Ascending aorta (tissue), 2 donors: ENCODE measurements at places on chromosomes 12 and 14. TPM values are rescaled to one million over a fixed set of nuclear protein-coding genes. Genes with fewer than 3 reads are reported as not detected.
A peak's percentile ranks its signal among the peaks of the same experiment; 100 is the strongest.

- no peak for DNase-seq
These were observed 269.5 kb downstream of the FBXL14 start for GRCh38 chr12:1324910-1325309.

DNA sequence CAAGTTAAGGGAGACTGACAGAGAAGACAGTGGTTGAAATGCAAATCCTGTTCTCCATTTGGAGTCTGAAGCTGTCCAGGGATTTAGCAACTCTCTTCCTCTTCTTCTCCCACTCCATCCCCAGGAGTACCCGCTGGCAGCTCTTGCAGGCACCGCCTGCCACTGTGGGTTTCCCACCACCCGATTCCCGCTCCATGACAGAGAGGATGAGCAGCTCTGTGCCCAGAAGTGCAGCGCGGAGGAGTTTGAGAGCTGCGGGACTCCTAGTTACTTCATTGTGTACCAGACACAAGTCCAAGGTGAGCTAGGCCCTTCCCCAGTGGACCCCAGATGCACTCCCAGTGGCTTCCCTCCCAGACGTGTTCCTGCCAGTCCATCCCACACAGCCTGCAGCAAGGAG is 97.8 kb downstream of the WSCD2 start:
- no peak for DNase-seq

DNA sequence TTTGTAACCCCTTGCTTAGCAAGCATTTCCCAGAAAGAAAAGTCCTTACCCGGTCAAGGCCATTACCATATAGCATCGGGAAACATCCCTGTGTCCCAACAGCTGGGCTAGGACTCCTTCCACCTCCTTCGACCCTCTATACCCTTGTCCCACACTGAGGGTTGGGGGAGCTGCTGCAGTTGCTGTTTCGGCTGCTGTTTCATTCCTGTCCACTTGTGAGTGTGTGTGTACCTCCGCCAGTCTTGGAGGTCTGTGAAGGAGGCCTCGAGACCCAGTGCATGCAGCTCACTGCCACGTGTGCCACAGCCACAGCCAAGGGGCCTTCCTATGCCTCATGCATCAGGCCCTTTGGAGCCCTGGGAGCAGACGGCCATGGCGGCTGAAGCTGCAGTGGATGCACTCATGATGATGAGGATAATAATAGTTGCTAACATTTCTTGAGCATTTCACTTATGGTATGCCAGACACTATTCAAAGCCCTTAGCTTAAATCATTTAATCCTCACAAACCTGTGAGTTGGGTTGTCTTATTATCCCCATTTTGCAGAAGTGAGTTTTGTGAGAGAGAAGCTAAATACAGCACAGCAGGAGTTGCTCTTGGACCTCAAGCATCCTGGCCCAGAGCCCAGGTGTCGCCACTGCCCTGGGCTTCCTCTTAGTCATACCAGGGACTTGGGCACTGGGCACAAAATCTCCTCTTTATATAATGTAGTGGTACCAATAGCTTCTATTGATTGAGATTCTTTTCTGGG is 156.5 kb downstream of the PRKCH start:
- DNase-seq, result peak; percentile 81

DNA sequence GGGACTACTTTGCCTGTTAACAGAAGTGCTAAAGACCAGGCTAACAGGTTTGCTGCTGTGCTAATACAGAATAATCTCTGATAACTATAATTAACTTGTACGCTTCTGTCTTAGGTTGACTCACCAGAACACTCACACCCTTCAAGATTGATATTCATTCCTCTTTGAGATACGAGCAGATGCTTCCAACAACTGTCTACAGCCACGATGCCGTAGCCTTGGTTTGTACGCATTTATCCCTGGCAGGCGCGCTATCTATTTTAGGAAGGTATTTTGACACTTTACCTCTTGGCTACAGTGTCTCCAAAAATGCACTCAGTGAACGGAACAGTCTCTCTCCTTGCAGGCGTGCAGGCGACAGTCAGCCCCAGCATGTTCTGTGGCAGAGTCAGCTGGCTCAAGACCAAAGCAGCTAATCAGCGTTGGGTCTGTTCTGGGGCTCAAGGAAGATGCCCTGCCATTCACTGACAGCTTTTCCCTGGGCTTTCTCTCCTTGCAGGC is 146.4 kb upstream of the PRICKLE1 start:
- no peak for DNase-seq

DNA sequence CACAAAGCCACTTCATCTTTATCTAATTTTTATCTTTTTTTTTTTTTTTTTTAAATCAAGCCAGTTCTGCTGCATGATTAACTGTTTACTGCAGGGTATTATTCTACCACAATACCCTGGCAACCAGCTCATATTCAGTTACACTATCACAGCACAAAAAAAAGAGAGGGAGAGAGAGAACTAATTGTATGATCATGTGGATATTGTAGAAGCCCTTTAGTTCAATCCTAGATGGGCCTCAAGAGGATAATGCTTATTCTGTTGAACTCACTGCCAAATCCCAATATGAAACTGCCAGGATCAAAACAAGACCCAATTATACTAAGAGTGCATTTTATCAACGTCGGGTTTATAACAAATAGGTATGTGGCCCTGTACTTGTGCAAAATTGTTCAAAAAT is 51.5 kb downstream of the MED13L start:
- DNase-seq, result no peak

INSM2 gene
- not detected for total RNA-seq

KRT73 gene
- total RNA-seq, result not detected

DNAJC22 gene
- total RNA-seq, result not detected

DCAF4 gene
- total RNA-seq, result 0.64 TPM
